Stimulated activated CD4-positive, alpha-beta T cell treated with anti-CD3 and anti-CD28 coated beads, Interleukin-2, amount 100 ng/mL, for 24 hours (primary cell): ENCODE measurements at places on chromosomes 12 and 14.
A peak's percentile ranks its signal among the peaks of the same experiment; 100 is the strongest.

DNA sequence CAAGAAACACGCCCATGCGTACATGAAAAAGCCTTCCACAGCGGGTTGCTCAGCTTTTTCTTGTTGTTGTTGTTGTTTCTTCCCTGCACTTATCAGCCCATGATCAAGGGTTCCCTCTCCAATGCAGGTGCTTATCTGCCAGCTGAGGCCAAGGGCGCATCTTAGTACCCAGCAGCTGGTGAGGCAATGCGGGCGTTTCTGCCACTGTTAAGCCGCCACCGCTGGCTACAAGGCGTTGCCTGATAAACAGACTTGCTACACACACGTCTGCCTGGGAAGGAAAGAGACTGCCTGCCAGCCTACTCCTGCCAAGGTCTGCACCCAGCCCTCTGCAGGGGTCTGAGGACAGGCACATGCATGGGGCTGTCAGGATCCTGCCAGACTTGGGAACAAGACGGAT lies 345.9 kb downstream of the BCL11B start:
- peak; percentile 23 for DNase-seq

DNA sequence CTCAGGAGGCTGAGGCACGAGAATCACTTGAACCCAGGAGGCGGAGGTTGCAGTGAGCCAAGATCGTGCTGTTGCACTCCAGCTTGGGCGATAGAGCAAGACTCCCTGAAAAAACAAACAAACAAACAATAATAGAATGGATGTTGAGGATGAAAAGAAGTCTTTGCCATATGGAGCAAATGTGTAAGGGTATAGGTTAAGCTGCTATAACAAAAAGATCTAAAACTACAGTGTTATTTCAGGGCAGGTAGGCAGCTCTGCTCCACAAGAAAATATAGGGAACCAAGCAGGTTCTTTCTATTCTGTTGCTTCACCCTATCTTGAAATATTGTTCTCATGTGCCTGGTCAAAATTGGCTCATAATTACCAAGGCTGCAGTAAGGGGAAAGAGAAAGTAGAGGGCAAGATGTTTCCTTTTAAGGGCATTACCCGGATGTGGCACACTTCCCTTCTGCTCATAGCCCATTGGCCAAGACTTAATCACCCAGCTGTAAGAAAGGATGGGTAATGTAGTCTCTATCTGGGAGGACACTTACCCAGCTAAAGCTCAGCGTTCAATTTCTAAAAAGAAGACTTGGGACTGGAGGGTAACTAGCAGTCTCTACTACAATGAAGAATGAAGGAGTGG lies 23.5 kb downstream of the SDSL start:
- no peak for DNase-seq

GRCh38 chr12:8692573-8692972 lies 5.2 kb upstream of the RIMKLB start:
- no peak for DNase-seq

- DNase-seq, result no peak
These were observed 63.5 kb downstream of the RAD51B start for GRCh38 chr14:67882986-67883555.

GRCh38 chr14:21077672-21078071 lies 7.6 kb downstream of the ARHGEF40 start:
- no peak for DNase-seq

- no peak for DNase-seq
These were observed 136.9 kb downstream of the KICS2 start for GRCh38 chr12:64085154-64085553.

DNA sequence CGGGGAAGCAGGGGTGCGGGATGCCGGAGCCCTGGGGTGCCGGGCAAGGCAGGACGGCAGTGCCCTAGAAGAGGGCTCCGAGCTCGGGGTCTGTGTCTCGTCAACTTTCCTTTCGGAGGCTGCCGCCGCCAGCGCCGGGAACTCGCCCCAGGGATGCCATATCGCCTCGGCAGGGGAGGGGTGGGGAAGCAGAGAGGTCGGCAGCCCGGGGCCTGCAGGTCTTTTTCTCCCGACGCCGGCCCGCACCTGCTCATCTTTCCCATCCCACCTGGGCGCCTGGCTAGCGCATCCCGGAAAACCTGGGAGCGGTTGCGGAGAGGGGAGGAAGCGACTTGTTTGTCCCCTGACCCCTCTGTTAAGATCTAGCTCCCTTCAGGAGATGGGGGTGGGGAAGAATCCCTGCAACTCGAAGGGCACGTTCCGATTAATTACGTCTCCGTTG lies 547 bp downstream of the CNTN1 start:
- DNase-seq, result no peak

DNA sequence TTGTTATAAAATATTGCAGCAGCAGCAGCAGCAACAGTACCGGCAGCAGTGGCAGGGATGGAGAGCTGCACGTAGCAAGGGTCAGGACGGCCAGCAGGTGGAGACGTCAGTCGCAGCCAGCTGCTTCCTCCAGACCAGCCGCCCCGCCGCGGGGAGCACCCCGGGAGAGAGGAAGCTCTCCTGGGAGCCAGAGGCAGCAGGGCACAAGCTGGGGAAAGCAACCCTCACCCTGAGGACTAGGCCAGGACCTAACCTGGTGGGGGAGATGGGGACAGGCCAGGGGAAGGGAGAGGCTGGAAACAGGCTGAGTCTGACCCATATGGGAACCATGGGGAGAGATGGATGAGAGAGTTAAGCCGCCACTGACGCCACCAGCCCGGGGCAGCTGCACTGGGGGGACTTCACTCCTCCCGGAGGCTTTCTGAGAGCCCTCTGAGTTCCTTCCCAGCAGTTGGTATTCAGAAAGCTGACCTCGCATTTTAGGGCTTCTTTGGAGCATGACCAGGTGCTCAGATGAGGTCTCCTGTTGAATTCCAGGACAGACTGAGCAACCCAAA lies 56.3 kb downstream of the SPTB start:
- DNase-seq, result peak; percentile 77

DNA sequence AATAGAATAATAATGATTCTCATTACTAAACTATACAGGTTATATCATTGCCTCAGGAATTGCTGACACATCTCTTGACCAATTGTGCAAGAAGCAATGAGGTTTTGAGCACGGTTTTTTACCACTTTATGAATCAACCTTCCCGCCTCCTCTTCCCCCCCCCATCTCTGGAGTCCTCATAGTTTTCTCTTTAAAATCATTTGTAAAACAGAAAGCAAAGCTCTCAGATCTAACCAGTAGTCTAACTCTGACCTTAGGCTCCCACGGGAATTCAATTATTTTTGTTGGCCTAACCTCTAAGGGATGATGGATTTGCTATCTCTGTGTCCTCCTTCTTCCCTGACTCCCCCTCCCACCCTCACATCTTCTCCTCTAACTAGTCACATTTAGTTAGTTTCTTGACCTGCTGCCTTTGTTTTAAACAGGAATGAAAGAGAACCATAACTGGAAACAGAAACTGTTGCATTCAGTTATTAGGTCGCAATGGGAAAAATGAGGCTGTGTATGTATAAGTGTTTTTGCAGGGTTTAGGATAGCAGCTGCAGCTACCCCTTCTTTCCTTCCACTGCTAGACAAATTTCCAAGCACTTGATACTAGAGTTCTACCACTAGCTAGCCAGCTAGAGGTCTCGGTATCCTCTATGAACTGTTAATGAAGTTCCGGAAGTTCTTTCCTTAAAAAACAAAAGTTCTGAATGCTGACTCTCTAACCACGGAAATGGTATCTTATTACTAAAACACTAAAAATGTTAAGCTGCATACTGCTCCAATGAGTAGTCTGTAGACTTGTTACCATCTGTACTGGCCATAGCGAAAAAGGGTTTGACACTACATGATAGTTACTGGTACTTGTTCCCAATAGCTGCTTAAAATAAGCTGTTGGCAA lies 65.4 kb downstream of the TAOK3 start:
- DNase-seq, result peak; percentile 59

GRCh38 chr14:103509864-103510723 lies 12.5 kb downstream of the CKB start:
- no peak for DNase-seq

DNA sequence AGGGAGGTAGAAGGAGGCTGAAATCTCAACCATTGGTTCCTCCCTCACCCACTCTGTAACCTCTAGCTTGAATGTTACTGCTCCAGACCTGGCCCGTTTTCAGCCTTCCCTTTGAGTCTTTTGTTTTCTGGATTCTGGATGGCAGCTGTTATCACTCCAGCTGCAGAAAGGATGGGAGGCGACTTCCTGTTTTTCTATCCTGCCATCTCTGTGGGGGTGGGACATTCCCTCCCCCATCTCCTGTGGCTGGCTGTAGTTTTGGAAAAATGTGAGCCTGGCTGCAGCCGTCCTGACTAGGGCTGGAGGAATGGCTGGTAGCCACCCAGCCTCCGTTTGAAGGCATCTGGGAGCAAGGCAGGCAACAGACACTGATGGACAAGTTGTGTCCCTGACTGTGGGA lies 2.9 kb upstream of the PPFIBP1 start:
- DNase-seq, result no peak

DNA sequence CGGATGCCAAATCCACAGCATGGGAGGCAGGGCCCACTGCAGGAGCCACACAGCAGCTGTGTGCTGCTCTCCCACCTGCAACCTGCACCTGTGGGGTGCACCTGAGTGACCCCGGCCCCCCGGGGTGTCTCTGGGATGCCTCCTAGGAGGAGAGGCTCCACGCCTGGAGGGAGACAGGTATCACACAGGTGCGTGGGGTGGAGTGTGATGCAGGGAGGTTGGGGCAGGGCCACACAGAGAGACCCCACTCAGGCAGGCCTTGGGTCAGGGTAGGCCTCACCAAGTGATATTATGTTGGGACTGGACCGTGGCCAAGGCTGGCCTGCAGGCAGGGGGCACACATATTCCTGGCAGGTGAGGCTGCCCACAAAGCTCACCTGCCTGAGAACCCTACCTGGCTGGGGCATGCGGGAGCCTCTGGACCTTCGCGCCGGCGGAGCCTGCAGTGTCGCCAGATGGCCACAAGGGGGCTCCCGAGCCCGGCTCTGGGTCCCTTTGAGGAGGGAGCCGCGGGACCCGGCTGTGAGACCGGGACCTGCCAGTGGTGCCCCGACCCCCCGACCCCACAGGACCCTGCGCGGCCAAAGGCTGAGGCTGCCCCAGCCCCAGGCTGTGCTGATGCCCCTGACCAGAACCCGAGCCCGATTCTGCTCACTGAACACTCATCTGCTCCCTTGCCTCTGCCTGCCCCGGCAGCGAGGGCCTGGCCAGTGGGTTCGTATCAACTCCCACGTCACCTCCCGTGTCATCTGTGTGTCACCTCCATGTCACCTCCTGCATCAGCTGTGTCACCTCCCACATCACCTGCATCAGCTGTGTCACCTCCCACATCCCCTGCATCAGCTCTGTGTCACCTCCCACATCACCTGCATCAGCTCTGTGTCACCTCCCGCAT lies 11.4 kb downstream of the TMEM121 start:
- DNase-seq, result peak; percentile 80

- DNase-seq, result no peak
These were observed 96.1 kb downstream of the DAD1 start for GRCh38 chr14:22492622-22493542.

DNA sequence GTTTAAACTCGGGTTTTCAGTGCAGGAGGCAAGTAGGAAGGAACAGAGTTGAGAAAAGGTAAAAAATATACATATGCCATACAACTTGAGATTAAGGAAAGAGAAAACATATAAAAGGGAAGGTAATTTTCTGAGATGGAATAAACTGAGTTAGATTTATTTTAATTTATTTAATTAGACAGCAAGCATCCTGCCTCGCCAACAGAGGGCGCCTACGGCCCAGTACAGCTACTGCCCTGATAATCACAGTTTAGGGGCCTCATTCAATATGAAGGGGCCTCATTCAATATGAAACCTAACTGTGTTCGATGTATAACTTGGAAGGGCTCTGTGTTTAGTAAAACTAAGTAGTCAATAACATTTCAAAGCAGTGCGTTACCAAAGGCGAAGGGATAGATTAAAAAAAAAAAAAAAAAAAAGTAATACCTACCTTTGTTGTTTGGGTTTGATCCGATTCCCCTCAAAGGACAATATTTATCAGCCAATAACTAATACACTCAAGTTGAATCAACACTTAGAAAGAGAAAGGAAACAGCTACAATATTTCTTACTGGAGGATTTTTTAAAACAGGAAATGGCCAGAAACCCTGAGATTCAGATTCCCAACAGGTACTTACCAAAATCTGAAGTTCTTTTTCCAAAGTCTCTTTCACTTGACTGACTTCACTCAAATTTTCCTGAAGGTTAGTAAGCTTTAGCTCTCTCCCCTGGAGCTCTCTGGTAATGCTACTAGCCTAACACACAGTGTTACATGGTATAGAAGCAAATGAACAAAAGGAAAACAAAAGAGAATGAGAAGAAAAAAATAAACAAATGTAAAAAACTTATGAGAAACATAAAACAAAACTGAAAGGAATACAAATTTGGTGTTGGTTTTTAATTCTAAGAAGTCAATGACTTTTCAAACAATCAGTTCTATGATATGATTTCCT lies 70.0 kb upstream of the VPS33A start:
- peak; percentile 52 for DNase-seq

DNA sequence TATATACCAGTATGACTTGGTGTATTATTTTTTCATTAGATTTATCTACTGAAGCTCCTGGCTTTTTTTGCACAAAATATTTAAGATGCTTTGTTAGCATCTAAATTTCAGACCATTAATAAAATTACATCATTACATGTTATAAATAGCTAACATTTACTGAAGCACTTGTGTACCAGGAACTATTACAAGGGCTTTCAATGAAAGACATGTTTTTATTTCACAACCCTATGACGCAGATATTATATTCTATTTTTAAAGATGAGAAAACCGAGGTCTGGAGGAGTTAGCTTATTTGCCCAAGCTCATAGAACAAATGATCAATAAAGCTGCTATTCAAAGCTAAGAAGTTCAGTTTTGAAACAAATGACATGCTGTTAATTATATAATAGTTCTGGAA lies 420.4 kb upstream of the DCN start:
- no peak for DNase-seq

DNA sequence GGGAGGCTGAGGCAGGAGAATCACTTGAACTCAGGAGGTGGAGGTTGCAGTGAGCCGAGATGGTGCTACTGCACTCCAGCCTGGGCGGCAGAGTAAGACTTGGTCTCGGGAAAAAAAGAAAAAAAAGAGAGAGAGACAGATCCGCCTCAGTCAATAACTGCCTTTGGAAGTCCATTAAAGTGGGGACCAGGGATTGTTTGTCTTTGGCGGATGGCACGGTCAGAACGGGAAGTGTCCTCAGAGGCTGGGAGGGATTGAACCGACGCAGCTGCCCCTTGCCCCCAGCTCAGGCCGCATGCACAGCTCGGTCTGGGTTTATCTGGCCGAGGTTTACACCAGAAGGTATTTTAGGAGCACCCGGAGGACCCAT lies 54.4 kb downstream of the TESC start:
- no peak for DNase-seq

DNA sequence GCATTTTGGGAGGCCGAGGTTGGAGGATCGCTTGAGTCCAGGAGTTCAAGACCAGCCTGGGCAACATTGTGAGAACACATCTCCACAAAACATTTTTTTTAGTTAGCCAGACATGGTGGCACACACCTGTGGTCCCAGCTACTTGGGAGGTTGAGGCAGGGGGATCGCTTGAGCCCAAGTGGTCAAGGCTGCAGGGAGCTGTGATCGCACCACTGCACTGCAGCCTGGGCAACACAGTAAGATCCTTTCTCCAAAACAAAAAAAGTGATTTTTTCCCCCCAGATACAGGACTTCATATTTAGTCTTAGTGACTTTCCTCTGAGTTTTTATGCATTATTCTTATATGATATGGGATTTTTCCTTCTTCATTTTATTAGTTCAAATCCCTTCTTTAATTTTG lies 20.2 kb downstream of the OXA1L start:
- no peak for DNase-seq
